Stimulated activated CD8-positive, alpha-beta memory T cell treated with anti-CD3 and anti-CD28 coated beads, Interleukin-7, amount 100 ng/mL, for 48 hours (primary cell): ENCODE measurements at places on chromosomes 11 and 22.

- no peak for DNase-seq
These were observed 1.6 kb upstream of the TH start for GRCh38 chr11:2173150-2173693.

DNA sequence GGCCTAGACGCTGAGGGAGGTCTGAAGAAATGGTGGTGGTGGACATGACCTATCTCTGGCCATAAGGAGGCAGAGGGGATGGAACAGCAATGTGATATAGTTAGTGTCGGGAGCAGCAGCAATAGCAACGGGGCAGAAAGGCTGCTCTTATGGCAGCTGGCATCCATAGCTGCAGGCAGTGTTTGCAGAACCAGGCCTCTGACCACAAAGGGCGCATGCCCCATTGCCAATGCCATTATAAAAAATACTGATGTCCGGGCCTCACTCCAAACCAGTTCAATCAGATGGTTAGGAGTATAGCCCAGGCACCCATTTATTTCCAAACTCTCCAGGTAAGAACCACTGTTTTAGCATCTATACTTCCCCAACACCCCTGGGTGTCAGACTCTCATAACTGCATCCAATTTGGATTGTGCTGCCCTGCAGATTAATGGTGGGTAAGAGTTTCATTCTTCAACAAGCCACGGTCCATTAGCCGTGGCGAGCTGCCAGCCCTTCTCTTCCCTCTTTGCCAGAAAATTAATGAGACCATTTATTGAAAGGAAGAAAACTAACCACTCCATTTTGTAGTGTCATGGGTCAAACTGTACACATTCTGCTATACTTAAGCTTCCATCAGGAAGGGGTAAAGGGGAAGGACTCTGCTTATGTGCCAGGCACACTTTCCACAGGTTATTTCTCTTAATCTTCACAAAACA lies 72.8 kb upstream of the SPON1 start:
- DNase-seq, result no peak

DNA sequence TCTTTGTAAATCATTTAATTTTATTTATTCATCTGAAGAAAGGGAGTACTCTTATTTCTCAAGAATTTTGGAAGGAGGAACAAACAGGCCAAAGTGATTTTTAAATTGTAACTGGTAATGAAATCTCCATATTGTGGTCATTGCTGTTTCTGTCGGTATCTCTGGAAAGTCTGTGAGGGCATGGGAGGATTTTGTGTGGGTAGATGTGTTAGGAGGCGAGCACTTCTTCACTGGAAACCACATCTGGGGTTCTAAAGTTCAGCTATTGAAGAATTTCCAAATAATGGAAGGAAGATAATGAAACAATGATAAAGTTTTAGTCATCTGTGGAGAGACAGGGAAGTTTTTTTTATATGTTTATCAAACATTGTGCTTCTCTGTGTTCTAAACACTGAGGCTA lies 6.6 kb downstream of the TRIM34 start:
- no peak for DNase-seq

- DNase-seq, result peak; percentile 9
These were observed 23.4 kb upstream of the RIC3 start for GRCh38 chr11:8192016-8192895.

DNA sequence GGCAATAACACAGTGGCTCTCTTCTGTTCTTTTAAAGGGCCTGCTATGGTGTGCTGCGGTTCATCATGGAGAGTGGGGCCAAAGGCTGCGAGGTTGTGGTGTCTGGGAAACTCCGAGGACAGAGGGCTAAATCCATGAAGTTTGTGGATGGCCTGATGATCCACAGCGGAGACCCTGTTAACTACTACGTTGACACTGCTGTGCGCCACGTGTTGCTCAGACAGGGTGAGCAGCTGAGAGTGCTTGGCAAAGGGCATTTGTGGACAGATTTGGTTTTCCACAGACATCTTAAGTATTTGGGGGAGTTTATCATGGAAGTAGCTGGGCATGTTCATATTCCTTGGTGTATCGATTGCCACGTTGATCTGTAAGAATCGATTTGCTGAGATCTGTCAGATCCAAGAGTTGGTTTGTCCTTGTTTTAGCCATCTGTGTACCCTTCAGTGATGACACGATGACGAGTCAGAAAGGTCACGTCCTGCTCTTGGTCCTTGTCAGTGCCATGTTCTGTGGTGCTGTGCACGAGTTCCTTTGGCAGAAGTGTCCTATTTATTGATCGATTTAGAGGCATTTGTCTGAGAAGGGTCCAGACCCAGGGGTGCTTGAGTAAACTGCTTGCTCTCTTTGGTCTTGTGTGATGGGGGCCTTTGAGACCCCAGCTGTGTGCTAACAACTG lies 4.8 kb downstream of the RPS3 start:
- DNase-seq, result no peak

DNA sequence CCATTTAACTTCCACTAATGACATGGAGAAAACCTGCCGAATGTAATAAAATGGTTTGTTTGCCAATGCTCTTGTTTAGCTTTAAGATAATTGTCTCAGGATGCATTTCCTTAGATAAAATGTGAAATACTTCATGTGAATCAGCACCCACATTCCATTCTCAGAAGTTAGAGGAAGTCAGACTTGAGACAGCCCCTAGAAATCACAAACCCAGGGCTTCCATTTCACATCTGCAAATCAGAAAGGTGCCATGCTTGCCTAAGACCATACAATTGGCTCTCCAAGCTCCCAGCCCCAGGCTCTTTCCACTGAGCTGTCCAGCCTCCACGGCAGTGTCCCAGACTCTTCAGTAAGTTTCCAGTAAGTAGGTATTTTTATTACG lies 35.6 kb upstream of the ADORA2A start:
- DNase-seq, result no peak

- no peak for DNase-seq
These were observed 484.0 kb upstream of the API5 start for GRCh38 chr11:42827845-42828244.
